ENCODE measurements at places on chromosomes 11 and 22. TPM values are rescaled to one million over a fixed set of nuclear protein-coding genes. Genes with fewer than 3 reads are reported as not detected.

Gene GLYAT
- 270 TPM for total RNA-seq

Gene CDC42BPG
- total RNA-seq = 1.2 TPM

Gene SCN3B
- not detected for total RNA-seq

Gene EFCAB6
- 0.45 TPM for total RNA-seq

Gene KRTAP5-10
- total RNA-seq = 0.15 TPM

Gene CRYBB2
- not detected for total RNA-seq

Gene APOBEC3B
- total RNA-seq = 0.93 TPM

Gene GAL3ST3
- not detected for total RNA-seq

Gene LAYN
- 0.73 TPM for total RNA-seq

Gene POU2AF2
- not detected for total RNA-seq

Gene OR5M10
- not detected for total RNA-seq

Gene LRRC74B
- total RNA-seq = not detected

Gene SLC6A5
- total RNA-seq = not detected
